ENCODE measurements at places on chromosomes 2 and 18.

DNA sequence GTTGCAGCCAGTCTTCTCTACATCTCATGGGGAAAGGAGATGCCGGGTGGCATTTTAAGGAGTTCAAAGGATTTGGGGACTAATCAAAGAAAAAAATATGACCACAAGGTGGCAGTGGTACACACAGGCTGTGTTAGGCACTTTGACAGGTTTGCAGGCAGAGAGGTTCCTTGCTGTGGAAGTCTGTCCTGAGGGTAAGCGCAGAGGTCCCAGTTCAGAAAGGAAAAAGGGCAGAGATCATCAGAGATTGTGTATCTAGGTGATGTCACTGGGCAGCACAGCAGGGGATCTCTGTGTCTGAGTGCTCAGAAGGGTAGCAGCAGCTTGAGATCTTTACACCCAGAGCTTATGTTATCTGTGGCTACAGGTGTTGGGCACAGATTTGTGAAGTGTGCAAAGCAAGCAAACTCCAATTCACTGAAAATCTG is 231.4 kb downstream of the LRRTM1 start:
- no peak for DNase-seq

DNA sequence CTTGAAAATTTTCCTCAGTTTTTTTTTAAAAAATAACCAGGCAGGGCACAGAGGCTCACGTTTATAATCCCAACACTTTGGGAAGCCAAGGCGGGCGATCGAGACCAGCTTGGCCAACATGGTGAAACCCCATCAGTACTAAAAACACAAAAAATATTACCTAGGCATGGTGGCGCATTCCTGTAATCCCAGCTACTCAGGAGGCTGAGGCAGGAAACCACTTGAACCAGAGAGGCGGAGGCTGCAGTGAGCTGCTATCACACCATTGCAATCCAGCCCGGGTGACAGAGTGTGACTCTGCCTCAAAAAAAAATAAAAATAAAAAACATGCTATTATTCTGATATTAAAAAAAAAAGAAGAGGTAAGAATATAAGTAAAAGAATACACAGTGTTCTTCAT is 191.0 kb downstream of the ZEB2 start:
- DNase-seq, result no peak

- DNase-seq, result no peak
Measured at GRCh38 chr2:3728104-3729054, 25.0 kb downstream of the DCDC2C start.

DNA sequence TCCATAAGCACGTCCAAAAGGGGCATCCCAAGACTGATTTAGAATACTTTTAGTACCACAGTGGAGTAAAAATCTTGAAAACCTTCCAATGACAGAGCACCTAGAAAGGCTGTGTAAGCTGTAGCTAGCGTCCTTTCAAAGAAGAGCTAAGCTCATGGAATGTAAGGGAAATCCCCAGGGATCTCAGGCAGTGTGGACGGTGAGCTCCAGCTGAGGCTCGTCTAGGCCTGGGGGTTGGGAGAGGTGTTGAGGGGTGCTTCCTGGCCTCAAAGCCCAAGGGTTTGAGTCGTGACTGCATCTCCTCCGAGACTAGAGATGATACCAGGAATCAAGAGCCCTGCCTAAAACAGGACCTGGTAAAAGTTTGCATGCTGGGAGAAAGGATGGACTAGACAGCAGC is 7.6 kb downstream of the CTIF start:
- no peak for DNase-seq

- no peak for DNase-seq
Measured at GRCh38 chr2:239538357-239539052, 137.7 kb upstream of the HDAC4 start.
